Motor neuron (in vitro differentiated cells): ENCODE measurements at places on chromosomes 2 and 18. TPM values are rescaled to one million over a fixed set of nuclear protein-coding genes. Genes with fewer than 3 reads are reported as not detected.

CAPG gene
- 48.4 and 54.7 TPM in 2 replicates for total RNA-seq

CRYGC gene
- total RNA-seq: 1.3 and 1.4 TPM in 2 replicates

SIX3 gene
- 1.2 TPM in 1 of 2 replicates, not detected in the other for total RNA-seq

GAL3ST2 gene
- total RNA-seq: not detected in 2 replicates

SCN7A gene
- total RNA-seq: 0.38 and 0.49 TPM in 2 replicates

DNA sequence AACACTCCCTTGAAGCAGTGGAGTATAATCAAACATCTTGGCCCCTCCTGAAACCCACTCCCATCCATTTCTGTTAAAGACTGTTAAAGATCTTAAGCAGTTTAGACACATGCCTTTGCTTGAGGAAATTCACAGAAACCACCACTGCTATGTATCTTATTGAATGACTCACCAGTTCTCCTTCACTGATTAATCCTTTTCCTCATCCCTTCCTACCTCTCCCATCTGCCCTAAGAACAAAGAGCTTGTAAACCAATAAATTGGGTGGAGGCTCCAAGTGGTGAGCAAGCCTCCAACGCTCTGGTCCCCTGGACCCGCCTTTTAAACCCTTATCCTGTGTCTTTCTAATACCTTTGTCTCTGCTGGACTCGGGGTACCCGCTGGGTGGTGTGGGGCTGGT, 746.1 kb downstream of the LRP1B start:
- no peak for ATAC-seq

DNA sequence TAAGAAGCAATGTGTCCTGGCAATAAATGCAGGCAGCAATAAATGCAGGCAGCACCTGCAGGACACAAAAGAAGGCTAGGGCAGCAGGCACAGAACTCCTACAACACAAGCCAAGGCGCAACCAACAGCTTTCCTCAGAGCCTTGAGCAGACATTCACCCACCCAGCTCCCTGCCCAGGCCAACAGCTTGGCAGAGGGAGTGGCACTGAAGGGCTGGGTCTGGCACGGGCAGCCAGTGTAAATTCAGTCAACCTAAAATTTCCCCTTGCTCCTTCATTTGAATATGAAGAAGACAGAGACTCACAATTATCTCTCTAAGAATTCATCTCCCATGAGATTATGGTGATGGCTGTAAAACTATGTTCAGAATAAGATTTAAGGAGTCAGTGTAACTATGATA, 35.4 kb downstream of the AAK1 start:
- no peak for ATAC-seq

- no peak for ATAC-seq
Measured at GRCh38 chr2:143345887-143346787, 216.9 kb downstream of the ARHGAP15 start.

DNA sequence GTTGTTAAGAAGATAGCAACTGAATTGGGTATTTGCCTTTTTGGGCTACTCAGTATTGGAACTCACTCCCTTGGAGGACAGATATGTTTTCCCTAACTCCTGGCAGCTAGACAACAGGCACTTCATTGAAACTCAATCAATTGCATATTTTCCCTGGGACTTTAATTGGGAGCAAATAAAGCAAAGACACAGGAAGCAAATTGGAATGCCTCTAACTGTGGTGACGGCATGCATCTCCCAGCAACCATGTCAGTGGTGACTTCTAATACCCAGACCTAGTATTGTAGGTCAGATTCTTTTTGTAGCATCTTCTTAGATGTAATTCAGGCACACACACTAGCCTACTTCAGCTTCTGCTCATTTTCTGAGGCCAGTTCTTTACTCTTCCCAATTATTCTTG, 164.2 kb upstream of the SETBP1 start:
- ATAC-seq: peak; percentile 95

- ATAC-seq: no peak
Measured at GRCh38 chr2:25115902-25116301, 52.5 kb downstream of the POMC start.

- no peak for ATAC-seq
Measured at GRCh38 chr18:39599251-39599650, 2033.7 kb upstream of the CELF4 start.
